ENCODE measurements at places on chromosomes 2 and 18.

- peak; percentile 34 for DNase-seq
Observed at GRCh38 chr2:190235101-190235500, 84.5 kb downstream of the HIBCH start.

- DNase-seq = peak; percentile 69
Observed at GRCh38 chr2:142596334-142597088, 281.0 kb upstream of the KYNU start.

- DNase-seq = no peak
Observed at GRCh38 chr2:126212735-126213134, 443.2 kb upstream of the GYPC start.

DNA sequence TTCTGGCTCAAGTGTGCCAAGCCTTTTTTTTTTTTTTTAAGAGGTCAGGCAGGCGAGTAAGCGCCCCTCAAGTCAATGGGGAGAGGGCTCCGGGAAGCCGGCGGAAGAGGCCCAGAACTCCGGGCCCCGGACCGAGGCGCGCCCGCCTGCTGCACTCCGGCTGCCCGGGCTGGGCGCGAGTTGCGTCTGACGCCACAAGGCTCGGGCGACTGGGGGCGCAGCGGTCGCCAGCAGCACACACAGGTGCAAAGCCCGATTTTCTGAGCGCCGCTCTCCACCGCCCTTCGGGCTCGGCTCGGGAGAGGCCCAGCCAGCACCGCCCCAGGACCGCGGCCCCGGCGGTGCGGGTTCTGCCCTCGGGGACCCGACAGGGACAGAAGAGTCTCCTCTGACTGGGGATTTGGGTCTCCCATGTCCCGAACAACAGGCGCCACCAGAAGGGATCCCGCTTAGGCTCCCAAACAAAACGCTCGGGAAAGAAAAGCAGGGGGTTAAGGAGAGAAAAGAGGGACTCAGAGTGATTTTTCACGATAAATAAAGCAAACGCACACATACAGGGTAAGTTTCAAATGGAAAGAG lies 787 bp downstream of the ERBB4 start:
- DNase-seq = no peak

DNA sequence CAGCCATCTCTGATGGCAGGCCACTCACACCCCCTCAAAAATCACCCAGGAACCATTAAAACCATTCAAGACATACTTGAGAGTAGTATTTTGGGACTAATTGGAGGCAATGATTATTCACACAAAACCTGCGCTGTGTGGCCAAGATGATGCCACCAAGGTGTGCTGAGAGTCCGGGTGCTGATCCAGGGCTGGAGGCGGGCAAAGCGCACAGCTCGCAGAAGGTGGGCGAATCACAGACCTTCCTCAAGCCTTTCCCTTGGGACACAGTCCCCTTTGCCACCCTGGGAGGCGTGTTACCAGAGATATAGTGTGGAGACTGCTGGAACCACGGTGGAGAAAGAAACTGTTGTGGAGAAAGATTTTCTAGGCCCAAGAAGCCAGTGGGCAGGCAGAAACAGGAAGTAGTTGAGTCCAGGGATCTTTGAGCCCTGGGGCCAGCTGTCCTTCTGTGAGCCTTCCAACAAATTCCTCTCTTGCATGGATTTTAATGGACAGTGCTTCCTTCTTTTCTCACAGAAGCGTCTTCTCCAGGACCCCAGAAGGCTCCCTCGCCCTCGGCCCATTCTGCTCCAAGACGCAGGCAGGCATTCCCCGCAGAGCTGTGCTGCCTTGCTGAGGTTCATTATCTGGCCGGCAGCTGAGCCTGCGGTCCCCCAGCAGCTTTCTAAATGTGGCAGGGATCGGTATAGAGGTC lies 8.0 kb downstream of the COPS9 start:
- DNase-seq = no peak

- DNase-seq = no peak
Observed at GRCh38 chr2:233199870-233200269, 51.6 kb upstream of the ATG16L1 start.
